Ureter (tissue), 1 donor: ENCODE measurements at places on chromosomes 5 and 9. TPM values are rescaled to one million over a fixed set of nuclear protein-coding genes. Genes with fewer than 3 reads are reported as not detected.

Gene RMI1
- 12.1 TPM for total RNA-seq

Gene KCNN2
- total RNA-seq = 2.1 TPM

Gene SLC45A2
- not detected for total RNA-seq

Gene ABLIM3
- total RNA-seq = 101 TPM

Gene IFNK
- not detected for total RNA-seq

Gene EDIL3
- total RNA-seq = 6.8 TPM

Gene FOCAD
- total RNA-seq = 50.2 TPM

Gene LCP2
- 21.7 TPM for total RNA-seq

Gene CCDC152
- total RNA-seq = 0.47 TPM

Gene SLC34A1
- total RNA-seq = not detected
